Non-pigmented ciliary epithelial cell (primary cell): ENCODE measurements at places on chromosomes 3 and 15.

GRCh38 chr3:152438181-152438580 is 169.5 kb downstream of the MBNL1 start:
- DNase-seq = no peak

DNA sequence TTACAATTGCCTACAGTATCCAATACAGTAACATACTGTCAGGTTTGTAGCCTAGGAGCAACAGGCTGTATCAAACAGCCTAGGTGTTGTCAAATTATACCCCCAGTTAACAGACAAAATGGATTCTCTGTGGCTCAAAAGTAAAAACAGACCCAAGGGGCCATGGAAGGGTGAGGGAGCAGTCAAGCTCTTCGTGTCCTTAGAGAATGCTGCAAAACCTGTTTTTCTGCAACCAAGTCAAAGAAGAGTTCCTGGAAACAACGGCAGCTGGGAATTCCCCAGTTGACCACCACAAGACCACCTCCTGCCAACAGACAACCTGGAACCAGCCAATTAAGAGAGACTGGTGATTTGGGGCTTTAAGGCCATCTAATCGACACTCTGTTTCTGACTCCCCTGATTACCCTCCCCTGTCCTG is 11.1 kb upstream of the THUMPD3 start:
- DNase-seq = no peak

DNA sequence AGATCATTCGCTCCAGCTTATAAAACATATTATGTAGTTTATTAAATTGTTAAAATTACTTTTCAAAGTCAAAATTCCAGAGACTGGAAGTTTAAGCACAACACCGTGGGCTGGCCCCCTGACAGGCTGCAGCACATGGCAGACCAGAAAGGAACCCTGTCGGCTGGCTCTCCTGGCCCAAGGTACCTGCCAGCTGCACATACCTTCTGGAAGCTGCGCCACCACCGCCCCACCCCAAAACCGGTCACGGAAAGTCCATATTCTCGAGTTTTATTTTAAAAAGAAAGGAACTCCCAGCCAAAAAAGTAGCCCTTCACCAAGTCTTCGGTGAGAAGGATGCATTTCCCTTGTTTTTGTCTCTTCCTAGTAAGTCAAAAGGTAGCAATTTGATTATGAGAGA is 94.6 kb downstream of the FOXP1 start:
- no peak for DNase-seq

DNA sequence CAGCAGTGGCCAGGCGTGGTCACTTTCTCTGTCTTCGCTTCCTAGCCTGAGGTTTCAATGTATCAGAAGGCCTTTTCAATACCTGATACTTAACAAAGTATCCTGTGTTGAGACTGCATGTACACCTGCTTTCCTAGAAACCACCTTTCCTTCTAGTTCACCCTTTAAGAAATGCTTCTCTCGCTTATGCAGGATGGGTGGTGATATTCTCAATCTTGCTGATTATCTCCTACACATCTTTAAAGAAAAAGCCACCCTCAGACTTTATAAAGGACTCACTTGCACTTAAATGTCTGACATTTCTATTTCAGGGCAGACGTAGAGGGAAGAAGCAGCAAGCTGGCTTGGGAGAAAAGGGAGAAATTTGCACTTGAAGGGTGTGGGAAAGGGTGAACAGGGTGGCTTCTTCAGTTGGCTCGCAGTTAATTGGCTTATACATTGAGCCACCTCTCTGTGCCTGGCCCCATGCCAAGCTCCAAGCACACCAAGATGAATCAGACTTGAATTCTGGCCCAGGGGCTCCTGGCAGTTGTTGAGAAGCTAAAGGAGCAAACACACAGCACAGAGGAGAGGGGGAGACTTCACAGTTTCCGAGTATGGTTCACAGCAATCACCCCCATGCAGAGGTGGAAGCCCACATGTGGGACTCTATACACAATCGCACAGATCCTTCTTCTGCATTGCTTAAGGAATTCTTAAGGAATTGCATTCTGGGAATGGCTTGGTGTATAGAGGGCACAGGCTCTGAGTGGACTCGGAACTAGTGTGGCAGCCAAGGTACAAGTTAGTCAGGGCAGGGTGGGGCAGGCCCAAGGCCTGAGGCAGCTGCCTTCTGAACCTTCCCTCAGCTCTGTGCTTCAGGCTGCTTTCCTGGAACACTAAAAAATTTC is 1.3 kb downstream of the ARL6IP5 start:
- DNase-seq = peak; percentile 75

DNA sequence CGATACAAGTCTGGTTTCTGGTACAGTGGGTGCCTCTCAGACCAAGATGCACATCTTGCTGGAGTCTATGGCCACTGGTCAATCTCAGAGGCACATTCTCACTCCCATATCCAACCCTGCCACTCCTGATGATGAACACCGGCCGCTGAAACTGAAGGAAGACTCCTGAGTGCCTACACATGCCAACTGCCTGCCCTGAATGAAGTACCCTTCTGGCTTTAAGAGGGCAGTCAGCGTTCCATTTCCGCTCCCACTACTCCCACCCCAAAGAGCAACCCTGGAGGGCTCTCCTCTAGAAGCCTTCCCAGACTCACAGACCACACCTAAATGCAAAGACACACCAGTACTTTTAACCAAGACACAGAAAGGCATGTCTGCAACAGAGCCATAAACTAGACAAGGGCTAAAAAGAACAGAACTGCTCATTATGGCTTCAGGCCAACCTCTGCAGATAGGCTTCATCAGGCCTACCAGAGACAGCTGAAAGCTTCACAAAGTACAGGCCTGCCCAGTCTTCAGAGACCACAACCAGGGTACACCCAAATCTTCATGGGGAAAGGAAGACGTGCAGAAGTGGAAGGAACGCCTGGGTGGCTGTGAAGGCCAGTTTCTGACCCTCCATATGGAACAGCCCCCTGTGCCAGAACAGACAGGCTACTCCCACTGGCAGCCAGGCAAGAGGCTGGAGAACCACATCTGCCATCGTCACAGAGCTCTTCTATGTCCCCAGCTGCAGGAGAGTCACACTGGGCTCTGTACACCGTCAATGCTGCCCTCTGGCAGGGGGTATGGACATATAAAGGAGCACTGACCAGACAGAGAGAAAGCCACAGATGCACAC is 14.3 kb downstream of the ANP32A start:
- no peak for DNase-seq

GRCh38 chr3:160801386-160802118 is 45.5 kb downstream of the PPM1L start:
- DNase-seq = no peak

GRCh38 chr3:115272036-115272824 is 125.1 kb upstream of the ZBTB20 start:
- no peak for DNase-seq

DNA sequence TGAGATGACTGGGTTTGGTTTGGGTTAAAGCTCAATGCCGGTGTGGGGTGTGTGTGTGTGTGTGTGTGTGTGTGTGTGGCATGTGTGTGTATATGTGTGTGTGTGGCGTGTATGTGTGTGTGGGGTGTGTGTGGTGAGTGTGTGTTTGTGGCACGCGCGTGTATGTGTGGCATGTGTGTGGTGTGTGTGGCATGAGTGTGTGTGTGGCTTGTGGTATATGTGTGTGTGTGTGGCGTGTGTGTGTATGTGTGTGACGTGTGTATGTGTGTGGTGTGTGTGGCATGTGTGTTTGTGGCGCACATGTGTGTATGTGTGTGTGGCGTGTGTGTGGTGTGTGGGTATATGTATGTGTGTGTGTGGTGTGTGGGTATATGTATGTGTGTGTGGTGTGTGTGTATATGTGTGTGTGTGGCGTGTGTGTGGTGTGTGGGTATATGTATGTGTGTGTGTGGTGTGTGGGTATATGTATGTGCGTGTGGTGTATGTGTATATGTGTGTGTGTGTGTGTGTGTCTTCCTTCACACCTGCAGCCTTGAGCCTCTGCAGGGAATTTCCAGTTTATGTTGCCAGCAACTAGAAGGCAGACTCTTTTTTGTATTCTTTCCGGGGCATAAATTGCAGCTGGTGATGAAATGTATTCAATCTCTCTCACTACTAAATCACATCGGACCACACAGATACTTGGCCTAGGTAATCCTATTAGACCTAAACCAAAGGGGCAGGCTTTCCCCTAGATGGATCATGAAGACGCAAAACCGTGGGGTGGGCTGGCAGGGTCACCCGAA is 34.8 kb downstream of the CHRD start:
- DNase-seq = no peak

- DNase-seq = no peak
Measured at GRCh38 chr3:182999767-183000166, 19.4 kb upstream of the DCUN1D1 start.

DNA sequence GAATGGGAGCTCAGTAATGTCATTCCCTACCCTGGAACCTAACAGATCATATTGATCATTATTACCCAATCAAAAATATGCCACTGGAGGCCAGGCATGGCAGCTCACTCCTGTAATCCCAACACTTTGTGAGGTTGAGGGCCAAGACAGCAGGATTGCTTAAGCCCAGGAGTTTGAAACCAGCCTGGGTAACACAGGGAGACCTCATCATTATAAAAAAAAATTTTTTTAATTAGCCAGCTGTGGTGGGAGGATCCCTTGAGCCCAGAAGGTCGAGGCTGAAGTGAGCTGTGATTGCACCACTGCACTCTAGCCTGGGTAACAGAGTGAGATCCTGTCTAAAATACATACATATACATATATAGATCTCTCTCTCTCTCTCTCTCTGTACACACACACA is 10.2 kb downstream of the IGDCC4 start:
- no peak for DNase-seq

GRCh38 chr3:43958005-43958770 is 267.4 kb downstream of the ABHD5 start:
- no peak for DNase-seq

DNA sequence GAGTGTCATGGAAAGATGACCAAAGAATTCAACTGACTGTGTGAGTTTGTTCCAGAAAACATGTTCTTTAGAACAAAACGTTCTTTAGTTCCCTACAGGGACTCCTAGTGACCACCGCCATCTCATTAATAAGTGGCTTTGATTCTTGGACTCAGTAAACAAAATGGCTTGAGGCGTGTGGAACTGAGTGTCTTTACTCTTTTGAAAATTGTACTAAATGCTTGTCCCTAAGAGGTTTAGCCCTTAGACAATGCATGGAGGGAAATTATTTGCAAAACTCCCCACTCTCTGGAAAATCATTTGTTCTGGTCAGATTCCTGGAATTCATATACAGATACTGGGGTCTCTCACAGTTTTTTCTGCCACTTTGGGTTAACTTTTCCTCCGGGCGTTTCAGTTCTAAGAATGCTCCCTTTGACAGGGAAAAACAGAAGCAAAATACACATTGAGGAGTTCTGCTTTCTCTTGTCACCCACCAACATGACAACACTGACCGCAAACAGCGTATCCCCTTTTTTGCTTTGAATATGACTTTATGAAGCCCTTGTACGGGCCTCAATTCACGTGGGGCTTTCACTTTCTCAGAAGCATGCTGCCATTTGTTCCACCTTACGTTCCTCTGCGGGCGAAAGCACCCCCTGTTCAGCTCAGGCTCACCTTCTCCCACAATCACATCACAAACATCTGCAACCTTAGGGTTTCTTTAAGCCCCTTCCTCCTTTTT is 15.3 kb upstream of the NRROS start:
- no peak for DNase-seq

DNA sequence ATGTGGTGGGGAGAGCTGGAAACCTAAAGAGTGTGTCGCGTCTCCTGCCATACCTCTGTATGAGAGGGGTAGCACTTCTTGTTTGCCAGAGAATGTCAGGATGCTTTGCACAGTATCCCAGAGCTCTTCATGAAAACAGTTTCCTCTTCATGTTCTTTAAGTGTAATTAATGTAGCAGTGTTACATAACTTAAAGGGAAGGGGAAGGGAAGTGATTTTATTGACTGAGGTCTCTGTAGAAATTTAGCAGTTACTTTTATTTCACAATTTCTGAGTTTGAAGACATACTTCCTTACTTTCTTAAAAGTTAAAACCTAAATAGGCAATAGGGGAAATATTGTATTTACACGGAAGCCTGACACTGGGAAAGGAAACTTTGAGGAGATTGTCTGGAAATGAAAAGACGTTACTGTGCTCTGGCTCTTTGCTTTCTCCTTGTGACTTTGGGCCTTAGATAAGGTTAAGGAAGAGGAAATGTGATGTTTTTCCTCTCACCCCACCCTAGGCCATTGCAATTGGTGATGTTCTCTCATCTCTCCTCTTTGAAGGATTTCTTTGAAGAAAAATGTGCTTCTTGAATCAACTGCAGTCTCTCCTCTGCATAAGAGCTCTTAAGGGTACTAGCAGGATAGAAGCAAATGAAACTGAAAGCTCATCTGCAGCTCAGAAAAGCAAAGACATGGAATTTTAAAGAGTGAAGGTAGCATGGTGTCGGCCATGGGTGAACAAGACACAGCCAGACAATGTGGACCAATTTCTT is 6.0 kb downstream of the NXPE3 start:
- no peak for DNase-seq

- DNase-seq = no peak
Measured at GRCh38 chr3:67569324-67569723, 85.1 kb downstream of the SUCLG2 start.

- DNase-seq = no peak
Measured at GRCh38 chr3:57815036-57815435, 58.9 kb downstream of the SLMAP start.

DNA sequence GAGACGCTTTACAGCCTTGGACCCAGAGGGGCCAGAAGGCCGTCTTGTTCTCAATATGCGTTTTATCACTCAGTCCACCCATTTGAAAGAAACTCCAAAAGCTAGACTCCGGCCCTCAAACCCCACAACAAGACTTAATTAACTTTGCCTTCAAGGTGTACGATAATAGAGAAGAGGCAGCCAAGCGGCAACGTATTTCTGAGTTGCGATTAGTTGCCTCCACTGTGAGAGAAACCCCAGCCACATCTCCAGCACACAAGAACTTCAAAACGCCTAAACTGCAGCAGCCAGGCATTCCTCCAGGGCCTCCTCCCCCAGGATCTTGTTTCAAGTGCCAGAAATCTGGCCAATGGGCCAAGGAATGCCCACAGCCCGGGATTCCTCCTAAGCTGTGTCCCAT is 17.4 kb upstream of the INO80 start:
- DNase-seq = no peak
